ENCODE measurements at places on chromosomes 3 and 15. TPM values are rescaled to one million over a fixed set of nuclear protein-coding genes. Genes with fewer than 3 reads are reported as not detected.

The CHRNB4 gene
- total RNA-seq, result 0.69 TPM

The P2RY1 gene
- 5.1 TPM for total RNA-seq

The DPH6 gene
- 15.6 TPM for total RNA-seq

The PLA2G4B gene
- total RNA-seq, result 1.1 TPM

The NR1I2 gene
- 0.36 TPM for total RNA-seq

The GHSR gene
- not detected for total RNA-seq

The ISG20 gene
- 126 TPM for total RNA-seq

The SPATA12 gene
- not detected for total RNA-seq

Measured in melanocyte of skin (primary cell).